ENCODE measurements at places on chromosomes 7 and 10. TPM values are rescaled to one million over a fixed set of nuclear protein-coding genes. Genes with fewer than 3 reads are reported as not detected.

The ZMIZ1 gene
- polyA plus RNA-seq = 23.5 TPM

The CFAP69 gene
- 2.8 TPM for polyA plus RNA-seq

The HPSE2 gene
- polyA plus RNA-seq = not detected

The ADAM22 gene
- polyA plus RNA-seq = 4.8 TPM

The NUTM2B gene
- 0.25 TPM for polyA plus RNA-seq

The SFTPA1 gene
- not detected for polyA plus RNA-seq

The TACC2 gene
- polyA plus RNA-seq = 8.8 TPM

The RBP3 gene
- polyA plus RNA-seq = not detected

The NODAL gene
- polyA plus RNA-seq = not detected

The C10orf105 gene
- polyA plus RNA-seq = not detected

The PLCE1 gene
- 1.2 TPM for polyA plus RNA-seq

The CYP3A7 gene
- polyA plus RNA-seq = not detected

The AKR1C3 gene
- 0.70 TPM for polyA plus RNA-seq

The HOGA1 gene
- polyA plus RNA-seq = 4.8 TPM

The PNLIP gene
- polyA plus RNA-seq = not detected
